ENCODE measurements at places on chromosomes 2 and 18. TPM values are rescaled to one million over a fixed set of nuclear protein-coding genes. Genes with fewer than 3 reads are reported as not detected.

The SERPINB10 gene
- 1.7 TPM for total RNA-seq

The C2orf66 gene
- 0.05 TPM for total RNA-seq

GRCh38 chr2:78416625-78417300, 608.7 kb upstream of the REG3G start:
- no peaks in the 10 kb centered on the region for H3K27me3 ChIP-seq
- H3K4me3 ChIP-seq = no peak overlapping the region
- no peaks in the 10 kb centered on the region for H3K36me3 ChIP-seq
- H3K4me1 ChIP-seq = no peaks in the 10 kb centered on the region

DNA sequence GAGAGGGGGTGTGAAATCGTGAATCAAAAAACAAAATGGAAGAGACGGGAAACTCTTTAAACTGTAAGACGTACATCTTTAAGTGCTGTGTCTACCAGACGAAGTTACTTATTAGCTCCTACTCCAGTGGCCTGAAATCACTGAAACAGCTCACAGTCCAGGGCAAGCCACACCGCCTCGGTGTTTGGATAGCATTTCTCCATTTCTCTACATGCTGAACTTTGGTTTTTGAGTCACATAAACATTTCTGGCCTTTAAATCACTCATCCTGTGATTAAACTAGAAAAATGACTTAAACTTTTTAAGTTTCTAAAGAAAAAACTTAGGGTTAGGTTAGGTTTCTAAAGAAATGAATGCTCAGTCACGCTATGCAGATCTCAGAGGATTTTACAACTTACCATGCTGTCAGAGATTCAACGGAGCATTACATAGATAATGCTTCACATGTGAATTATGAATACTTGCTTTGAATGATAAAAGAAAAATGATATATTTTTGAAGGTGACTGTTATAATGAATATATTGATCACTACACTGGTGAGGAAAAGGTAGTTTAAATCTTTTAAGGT, 138.4 kb downstream of the MBP start:
- H3K4me1 ChIP-seq = no peaks in the 10 kb centered on the region
- H3K4me3 ChIP-seq = no peak overlapping the region
- no peaks in the 10 kb centered on the region for H3K27me3 ChIP-seq
- no peak for DNase-seq

The HRH4 gene
- total RNA-seq = 0.24 TPM

- no peaks in the 10 kb centered on the region for H3K36me3 ChIP-seq
- H3K4me1 ChIP-seq = peaks cover 24% of the 10 kb centered on the region
- no peak for DNase-seq
- peak overlapping the region; percentile 82 for H3K4me3 ChIP-seq
- peak overlapping the region; percentile 98 for H3K27ac ChIP-seq
- H3K27me3 ChIP-seq = no peaks in the 10 kb centered on the region
These were observed 1.7 kb downstream of the VAPA start for GRCh38 chr18:9915291-9916076.

The INO80D gene
- 5.8 TPM for total RNA-seq

- no peaks in the 10 kb centered on the region for H3K4me1 ChIP-seq
- no peak overlapping the region for H3K27ac ChIP-seq
- no peaks in the 10 kb centered on the region for H3K36me3 ChIP-seq
- H3K27me3 ChIP-seq = no peaks in the 10 kb centered on the region
- DNase-seq = no peak
These were observed 70.2 kb upstream of the DOK6 start for GRCh38 chr18:69330385-69331005.

The HOXD9 gene
- total RNA-seq = 0.14 TPM

The AGXT gene
- total RNA-seq = 0.14 TPM

GRCh38 chr2:66694087-66694860, 259.3 kb downstream of the MEIS1 start:
- no peak overlapping the region for H3K27ac ChIP-seq
- H3K27me3 ChIP-seq = no peaks in the 10 kb centered on the region
- H3K36me3 ChIP-seq = no peaks in the 10 kb centered on the region
- H3K4me3 ChIP-seq = no peak overlapping the region
- H3K4me1 ChIP-seq = no peaks in the 10 kb centered on the region

The ABCB11 gene
- total RNA-seq = 0.05 TPM

DNA sequence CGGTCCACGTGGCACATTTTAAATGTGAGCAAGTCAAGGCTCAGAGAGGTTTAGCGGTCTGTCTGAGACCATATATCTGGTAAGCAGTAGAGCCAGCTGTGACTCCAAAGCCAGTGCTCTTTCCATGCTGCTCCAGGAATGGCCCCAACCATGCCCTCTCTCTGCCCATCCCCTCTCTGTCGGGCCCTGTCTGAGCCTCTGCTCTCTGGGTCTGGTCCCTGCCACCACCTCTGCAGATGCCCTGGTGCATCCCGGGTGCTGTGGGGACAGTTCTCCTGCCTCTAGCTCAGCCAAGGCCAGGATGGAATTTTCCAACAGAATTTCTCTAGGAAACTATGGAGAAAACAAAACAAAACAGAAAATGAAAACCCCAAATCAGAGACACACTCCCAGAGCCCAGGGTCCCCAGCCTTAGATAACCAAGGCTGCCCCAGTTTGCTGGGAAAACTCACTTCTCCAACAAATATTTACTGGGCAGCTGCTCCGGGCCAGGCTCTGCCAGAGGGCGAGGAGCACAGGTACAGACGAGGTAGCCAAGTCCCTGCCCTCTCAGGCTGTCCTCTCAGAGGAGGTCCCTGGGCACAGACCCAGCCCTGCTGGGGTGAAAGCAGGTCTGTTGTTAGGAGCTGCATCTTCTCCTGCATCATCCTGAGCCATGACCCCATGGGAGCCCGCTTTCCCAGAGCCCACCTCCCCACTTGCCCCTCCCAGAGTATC, 9.2 kb downstream of the ADRA2B start:
- no peak for DNase-seq
- H3K27ac ChIP-seq = no peak overlapping the region
- H3K27me3 ChIP-seq = no peaks in the 10 kb centered on the region
- H3K36me3 ChIP-seq = no peaks in the 10 kb centered on the region
- no peaks in the 10 kb centered on the region for H3K4me1 ChIP-seq
- no peak overlapping the region for H3K4me3 ChIP-seq

GRCh38 chr2:28382755-28383154, 9.9 kb upstream of the FOSL2 start:
- no peaks in the 10 kb centered on the region for H3K36me3 ChIP-seq
- no peak overlapping the region for H3K4me3 ChIP-seq
- H3K27me3 ChIP-seq = peaks cover 2% of the 10 kb centered on the region
- peaks cover 5% of the 10 kb centered on the region for H3K4me1 ChIP-seq

GRCh38 chr18:59884351-59884750, 15.4 kb upstream of the PMAIP1 start:
- no peaks in the 10 kb centered on the region for H3K27me3 ChIP-seq
- no peaks in the 10 kb centered on the region for H3K36me3 ChIP-seq
- no peak for DNase-seq
- no peak overlapping the region for H3K4me3 ChIP-seq
- no peak overlapping the region for H3K27ac ChIP-seq
- peaks cover 5% of the 10 kb centered on the region for H3K4me1 ChIP-seq

GRCh38 chr2:218745160-218745558, 34.5 kb downstream of the TTLL4 start:
- H3K27ac ChIP-seq = no peak overlapping the region
- H3K4me3 ChIP-seq = no peak overlapping the region
- no peaks in the 10 kb centered on the region for H3K4me1 ChIP-seq
- no peak for DNase-seq

DNA sequence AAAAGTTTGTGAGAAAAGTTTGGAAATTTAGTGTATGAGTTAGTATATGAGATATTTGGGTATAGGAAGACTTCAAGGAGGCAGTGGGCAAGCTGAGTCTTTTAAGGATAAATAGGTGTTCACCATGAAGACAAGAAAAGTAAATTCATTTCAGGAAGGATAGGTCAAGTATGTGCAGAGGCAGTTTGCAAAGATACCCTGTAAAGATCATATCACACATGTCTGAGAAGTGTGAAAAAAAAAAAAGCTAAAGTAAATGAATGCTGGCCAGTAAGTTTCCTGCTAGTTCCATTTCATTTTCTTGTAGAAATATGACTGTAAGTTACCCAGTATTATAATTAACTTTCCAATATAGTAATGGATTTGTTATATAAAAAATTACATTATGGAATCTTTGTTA, 131.0 kb downstream of the PHLPP1 start:
- H3K4me1 ChIP-seq = no peaks in the 10 kb centered on the region
- no peaks in the 10 kb centered on the region for H3K36me3 ChIP-seq
- H3K27me3 ChIP-seq = no peaks in the 10 kb centered on the region
- H3K27ac ChIP-seq = no peak overlapping the region

DNA sequence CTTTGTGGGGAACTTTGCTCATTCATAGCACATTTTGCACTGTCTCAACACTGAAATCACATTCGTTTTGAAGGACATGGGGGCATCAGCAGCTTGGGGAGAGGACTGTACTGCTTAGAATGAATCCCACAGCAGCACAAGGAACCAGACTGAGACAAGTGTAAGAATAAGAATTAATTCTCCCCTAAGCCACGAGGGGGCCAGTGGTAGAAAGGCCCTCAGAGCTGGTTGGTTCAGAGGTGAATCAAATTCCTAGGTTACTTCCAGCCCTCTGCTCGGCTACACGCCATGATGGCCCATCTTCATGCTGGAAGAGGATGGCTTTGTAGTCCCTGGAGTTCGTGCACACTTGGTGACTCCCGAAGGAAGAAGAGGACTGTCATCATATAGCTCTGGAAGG, 12.0 kb upstream of the MC5R start:
- H3K4me1 ChIP-seq = no peaks in the 10 kb centered on the region
- no peak for DNase-seq
- H3K4me3 ChIP-seq = no peak overlapping the region
- H3K36me3 ChIP-seq = no peaks in the 10 kb centered on the region
- H3K27me3 ChIP-seq = peaks cover 6% of the 10 kb centered on the region
- H3K27ac ChIP-seq = no peak overlapping the region

The FOXI3 gene
- 0.05 TPM for total RNA-seq

The ZC3H15 gene
- 72.7 TPM for total RNA-seq

The DNAH7 gene
- 0.33 TPM for total RNA-seq

The FAM228A gene
- total RNA-seq = 0.66 TPM

GRCh38 chr2:30164131-30164925, 17.5 kb downstream of the YPEL5 start:
- H3K27me3 ChIP-seq = no peaks in the 10 kb centered on the region
- H3K4me3 ChIP-seq = no peak overlapping the region

The ELOA2 gene
- not detected for total RNA-seq

GRCh38 chr2:172889768-172890430, 154.3 kb downstream of the RAPGEF4 start:
- H3K27ac ChIP-seq = no peak overlapping the region
- peaks cover 4% of the 10 kb centered on the region for H3K4me1 ChIP-seq
- H3K36me3 ChIP-seq = no peaks in the 10 kb centered on the region
- H3K27me3 ChIP-seq = peaks cover 4% of the 10 kb centered on the region

The LIMS4 gene
- total RNA-seq = 0.71 TPM

GRCh38 chr2:175755169-175755568, 246.9 kb downstream of the LNPK start:
- no peak overlapping the region for H3K4me3 ChIP-seq
- H3K27ac ChIP-seq = no peak overlapping the region
- no peaks in the 10 kb centered on the region for H3K4me1 ChIP-seq
- H3K27me3 ChIP-seq = no peaks in the 10 kb centered on the region
- H3K36me3 ChIP-seq = no peaks in the 10 kb centered on the region
- DNase-seq = no peak

- no peaks in the 10 kb centered on the region for H3K27me3 ChIP-seq
- H3K4me3 ChIP-seq = no peak overlapping the region
- H3K36me3 ChIP-seq = peaks cover 15% of the 10 kb centered on the region
- peaks cover 3% of the 10 kb centered on the region for H3K4me1 ChIP-seq
- peak overlapping the region; percentile 4 for H3K27ac ChIP-seq
- DNase-seq = no peak
These were observed 14.4 kb downstream of the RAB12 start for GRCh38 chr18:8623549-8624106.

- no peak overlapping the region for H3K4me3 ChIP-seq
- DNase-seq = no peak
- H3K27me3 ChIP-seq = no peaks in the 10 kb centered on the region
- no peaks in the 10 kb centered on the region for H3K36me3 ChIP-seq
- no peak overlapping the region for H3K27ac ChIP-seq
These were observed 99.0 kb downstream of the HS1BP3 start for GRCh38 chr2:20551945-20552328.

The MAL gene
- total RNA-seq = 190 TPM

DNA sequence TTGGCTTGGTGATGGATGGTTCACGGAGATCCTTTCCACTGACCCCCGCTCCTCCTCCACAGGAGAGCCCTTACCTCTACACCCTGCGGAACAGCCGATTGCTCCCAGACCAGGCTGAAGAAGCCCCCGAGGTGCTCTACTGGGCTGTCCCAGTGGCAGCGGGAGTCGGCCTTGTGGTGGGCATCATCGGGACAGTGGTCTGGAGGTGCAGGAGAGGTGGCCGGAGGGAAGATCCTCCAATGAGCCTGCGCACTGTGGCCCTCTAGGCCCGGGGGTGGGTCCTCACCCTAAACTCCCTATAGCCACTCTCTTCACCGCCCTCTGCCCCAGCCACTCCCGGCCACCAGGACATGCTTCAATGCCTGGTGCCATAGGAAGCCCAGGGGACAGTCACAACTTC, 108.8 kb upstream of the PPP1CB start:
- no peaks in the 10 kb centered on the region for H3K36me3 ChIP-seq
- DNase-seq = no peak
- H3K4me1 ChIP-seq = no peaks in the 10 kb centered on the region
- H3K27ac ChIP-seq = no peak overlapping the region
- no peak overlapping the region for H3K4me3 ChIP-seq

GRCh38 chr2:120066800-120067547, 54.1 kb downstream of the EPB41L5 start:
- H3K36me3 ChIP-seq = no peaks in the 10 kb centered on the region
- no peaks in the 10 kb centered on the region for H3K27me3 ChIP-seq
- H3K4me3 ChIP-seq = no peak overlapping the region
- no peak for DNase-seq

All from thymus (tissue), 14 donors.